NCI-H2171 (cell line): ENCODE measurements at places on chromosomes 3 and 15.

GRCh38 chr15:25536801-25537611 lies 98.2 kb upstream of the UBE3A start:
- DNase-seq = no peak

DNA sequence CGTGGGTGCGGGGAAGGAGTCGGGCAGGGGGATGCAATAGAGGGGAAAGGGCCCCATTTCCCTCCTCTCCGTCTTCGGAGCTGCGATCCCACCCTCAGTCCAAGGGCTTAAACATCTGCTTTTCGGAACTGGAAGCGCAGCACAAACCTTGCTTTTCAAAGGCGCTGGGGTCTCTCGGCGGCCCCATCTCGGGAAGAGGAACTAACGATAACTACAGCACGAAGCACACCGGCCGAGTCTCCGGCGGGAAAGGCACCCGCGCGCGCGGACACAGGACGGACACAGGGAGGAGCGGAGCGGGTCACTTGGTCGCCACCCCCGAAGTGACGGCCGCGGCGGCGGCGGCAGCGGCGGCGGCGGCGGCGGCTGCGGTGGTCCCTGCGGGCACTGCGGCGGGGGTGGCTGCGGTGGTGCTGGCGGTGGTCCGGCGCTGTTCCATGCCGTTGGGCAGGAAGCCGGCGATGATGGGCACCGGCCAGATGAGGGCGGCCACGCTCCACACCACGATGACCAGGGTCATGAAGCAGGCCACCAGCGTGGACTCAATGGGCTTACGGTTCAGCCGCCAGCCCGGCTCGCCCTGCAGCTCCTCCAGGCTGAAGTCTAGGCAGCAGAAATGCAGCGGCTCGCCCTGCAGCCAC lies 1.1 kb downstream of the TMEM158 start:
- DNase-seq = no peak

DNA sequence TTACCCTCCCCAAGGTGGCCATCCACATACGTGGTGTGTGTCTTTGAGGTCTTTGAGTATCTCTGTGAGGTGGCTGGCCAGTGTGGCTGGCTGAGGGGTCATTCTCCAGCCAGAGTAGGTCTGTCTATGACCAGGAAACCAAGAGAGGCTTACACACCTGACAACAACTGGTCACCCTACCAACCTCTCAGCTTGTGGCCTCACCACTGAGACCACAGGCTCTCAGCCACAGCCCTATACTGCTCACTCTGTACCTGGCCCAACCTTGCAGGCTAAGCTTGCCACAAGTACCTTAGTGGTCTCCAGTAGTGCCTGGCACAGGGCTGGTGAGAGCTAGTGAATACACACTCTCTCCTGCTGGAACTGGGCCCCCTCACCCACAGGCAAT lies 5.1 kb downstream of the HEMK1 start:
- no peak for DNase-seq

DNA sequence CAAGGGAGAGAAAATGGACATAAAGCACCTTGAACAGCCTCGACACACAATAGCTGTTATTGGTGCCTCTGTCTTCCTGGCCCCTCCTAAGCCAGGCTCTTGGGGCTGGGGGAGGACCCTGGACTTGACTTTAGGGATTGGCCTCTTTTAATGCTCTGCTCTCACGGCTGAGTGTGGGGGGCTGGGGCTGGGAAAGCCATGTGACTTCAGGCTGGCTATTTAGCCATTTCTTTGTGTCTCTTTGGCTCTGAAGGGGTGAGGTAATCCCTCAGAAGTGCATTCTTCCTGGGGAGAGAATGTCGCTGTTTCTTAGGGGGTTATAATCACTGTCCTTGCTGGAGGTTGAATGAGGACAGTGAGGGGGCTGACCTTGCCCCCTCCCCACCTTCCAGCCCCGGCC lies 26.2 kb downstream of the MAGEF1 start:
- no peak for DNase-seq

DNA sequence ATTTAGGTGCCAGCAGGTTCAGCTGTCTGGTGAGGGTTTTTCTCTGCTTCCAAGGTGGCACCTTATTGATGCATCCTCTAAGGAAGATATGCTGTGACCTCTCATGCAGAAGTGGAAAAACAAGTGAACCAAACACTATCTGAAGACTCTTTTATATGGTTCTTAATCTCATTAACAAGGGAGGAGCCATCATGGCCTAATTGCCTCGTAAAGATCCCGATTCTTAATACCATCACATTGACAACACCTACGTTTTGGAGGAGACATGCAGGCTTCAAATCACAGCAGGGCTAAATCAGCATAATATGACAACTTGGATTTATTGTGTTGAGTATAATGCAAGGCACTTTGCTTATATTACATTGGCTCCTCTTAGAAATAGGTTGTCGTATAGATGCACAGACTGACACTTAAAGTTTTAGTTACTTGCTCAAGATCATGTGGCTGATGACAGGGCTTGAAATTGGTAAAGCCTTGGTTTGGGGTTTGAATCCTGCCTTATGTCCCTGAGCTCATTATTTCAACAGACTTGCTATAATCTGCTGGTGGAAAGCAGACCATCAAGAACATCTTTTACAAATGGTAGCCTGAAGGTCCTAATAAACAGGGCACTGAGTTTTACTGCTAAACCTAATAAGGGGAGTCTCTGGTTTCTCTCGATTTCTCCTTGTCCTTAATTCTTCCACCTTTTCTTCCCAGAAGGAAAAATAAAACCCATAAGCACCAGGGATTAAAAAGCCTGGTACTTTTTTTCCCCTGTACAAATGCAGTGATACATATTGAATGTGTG lies 88.2 kb downstream of the PTPRG start:
- no peak for DNase-seq

- no peak for DNase-seq
Measured at GRCh38 chr3:75341324-75342067, 322.6 kb upstream of the FRG2C start.

DNA sequence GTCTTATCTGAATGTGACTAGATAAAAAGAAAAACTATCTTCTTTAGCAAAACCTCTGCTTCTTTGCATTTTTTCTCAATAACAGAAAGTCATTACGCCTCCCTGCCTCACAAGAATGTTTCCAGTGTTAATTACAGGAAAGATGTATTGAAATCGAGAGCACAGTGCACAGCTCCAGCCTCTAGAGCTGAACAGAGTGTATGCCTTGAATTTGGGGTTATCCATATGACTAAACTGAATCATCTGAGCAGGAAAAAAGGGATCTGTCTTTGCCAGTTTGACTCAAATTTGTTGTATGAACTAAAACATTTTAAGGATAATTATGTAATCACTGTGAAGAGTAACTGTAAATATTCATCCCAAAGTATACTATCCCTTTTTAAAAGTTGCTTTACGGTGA lies 149.1 kb upstream of the CGNL1 start:
- DNase-seq = no peak

- DNase-seq = no peak
Measured at GRCh38 chr15:56017920-56018319, 24.5 kb upstream of the NEDD4 start.

- no peak for DNase-seq
Measured at GRCh38 chr15:53872410-53872809, 105.8 kb upstream of the UNC13C start.
